ENCODE measurements at places on chromosomes 7 and 10.

DNA sequence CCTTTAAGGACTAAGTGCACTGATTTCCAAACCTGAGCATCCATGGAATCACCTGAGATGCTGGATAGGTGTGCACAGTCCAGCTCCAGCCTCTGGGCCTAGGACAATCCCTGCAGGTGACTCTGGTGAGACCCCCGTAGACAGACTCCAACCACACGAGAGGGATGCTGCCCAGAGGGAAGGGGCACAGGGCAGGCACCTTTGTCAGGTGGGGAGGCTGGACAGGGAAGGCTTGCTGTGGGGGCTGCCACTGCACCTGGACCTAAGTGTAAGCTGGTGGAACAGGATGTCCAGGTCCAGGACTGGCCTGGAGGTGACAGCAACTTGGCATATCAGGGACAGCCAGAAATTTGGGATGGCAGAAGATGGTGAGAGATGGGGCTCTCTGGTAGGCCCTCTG is 45.1 kb upstream of the CTBP2 start:
- H3K27me3 ChIP-seq: peaks cover 21% of the 10 kb centered on the region
- H3K4me3 ChIP-seq: no peak overlapping the region
- DNase-seq: no peak
- H3K4me1 ChIP-seq: no peaks in the 10 kb centered on the region
- H3K27ac ChIP-seq: no peak overlapping the region

GRCh38 chr10:5527332-5528200 is 2.8 kb downstream of the CALML3 start:
- H3K36me3 ChIP-seq: no peaks in the 10 kb centered on the region
- H3K4me3 ChIP-seq: no peak overlapping the region
- no peaks in the 10 kb centered on the region for H3K4me1 ChIP-seq
- DNase-seq: no peak
- no peak overlapping the region for H3K27ac ChIP-seq

DNA sequence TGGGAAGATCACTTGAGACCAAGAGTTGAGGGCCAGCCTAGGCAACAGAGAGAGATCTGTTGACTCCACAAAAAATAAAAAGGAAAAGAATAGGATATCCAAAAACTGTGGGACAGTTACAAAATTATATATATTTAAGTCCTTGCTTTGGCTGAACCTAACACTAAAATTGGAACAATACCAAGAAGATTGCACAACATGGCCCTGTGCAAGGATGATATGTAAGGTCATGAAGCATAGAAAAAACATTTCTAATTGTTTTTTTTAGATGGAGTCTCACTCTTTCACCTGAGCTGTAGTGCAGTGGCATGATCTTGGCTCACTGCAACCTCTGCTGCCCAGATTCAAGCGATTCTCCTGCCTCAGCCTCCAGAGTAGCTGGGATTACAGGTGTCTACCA is 139.0 kb downstream of the TPST1 start:
- no peak for DNase-seq
- no peak overlapping the region for H3K27ac ChIP-seq
- no peaks in the 10 kb centered on the region for H3K4me1 ChIP-seq
- H3K36me3 ChIP-seq: no peaks in the 10 kb centered on the region

DNA sequence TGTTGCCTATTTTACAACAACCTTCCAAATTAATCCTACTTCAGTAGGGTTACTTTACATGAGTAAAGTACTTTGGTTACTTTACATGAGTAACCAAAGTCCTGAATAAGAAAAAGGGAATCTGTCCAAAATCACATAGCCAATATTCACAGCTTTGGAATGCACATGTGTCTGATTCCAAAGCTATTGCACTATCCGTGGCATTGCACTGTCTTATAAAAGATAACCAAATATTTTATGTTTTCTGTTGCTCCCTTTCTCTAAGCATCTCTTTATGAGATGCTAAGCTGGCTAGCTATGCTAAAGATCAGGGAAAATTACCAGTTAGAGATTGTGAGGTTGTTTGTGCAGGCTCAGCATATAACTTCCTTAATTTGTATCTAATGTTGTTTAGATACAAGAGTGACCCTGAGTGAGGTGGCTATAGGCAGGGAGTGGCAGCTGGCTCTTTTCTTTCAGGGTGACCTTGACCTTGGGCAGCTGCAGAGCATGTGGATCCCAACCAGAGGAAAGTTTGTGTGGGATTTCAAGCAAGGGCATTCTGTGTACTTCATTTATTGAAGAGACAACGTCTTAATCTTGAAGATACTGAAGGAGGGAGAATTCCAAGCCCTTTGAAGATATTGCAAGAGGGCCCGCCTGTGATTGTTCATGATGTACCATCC is 366.1 kb upstream of the ANKRD30A start:
- no peaks in the 10 kb centered on the region for H3K36me3 ChIP-seq
- no peak overlapping the region for H3K27ac ChIP-seq
- no peaks in the 10 kb centered on the region for H3K27me3 ChIP-seq
- no peak for DNase-seq

DNA sequence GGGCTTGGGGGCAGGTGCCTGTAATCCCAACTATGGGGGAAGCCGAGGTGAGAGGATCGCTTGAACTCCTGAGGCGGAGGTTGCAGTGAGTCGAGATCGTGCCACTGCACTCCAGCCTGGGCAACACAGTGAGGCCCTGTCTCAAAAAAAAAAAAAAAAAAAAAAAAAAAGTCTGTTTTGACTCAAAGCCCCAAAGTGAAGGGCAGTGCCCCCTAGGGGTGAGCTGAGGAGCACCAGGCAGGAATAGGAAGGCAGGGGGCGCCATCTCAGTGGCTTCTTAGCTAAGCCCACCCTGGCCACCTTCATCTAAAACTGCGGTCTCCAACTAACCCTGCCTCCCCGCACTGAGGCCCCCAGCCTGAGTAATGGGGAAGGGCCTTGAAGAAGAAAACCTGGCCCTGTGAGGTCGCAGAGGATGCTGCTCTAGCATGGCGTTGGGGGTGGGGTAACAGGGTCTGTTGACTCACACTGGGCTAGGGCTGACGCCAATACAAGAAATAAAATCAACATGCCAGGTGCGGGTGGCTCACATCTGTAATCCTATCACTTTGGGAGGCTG is 9.8 kb downstream of the PODXL start:
- no peaks in the 10 kb centered on the region for H3K4me1 ChIP-seq

DNA sequence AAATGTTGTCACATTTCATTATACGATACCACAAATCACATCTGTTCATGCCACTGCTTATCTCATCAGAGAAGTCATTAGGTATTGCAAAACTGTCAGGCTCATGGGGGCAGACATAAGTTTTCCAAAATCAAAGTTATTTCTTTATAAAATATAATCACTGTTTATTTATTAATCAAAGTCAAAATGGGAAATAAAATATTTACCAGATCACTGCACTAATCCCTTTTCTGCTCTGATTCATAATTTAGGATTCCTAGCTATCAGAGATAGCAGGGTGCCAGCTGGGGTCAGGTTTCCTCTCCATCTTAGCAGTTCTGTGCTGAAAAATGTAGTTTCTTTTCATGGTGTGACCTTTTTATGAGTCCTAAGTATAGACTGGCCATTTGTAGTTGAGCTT is 117.7 kb upstream of the LANCL2 start:
- H3K4me3 ChIP-seq: no peak overlapping the region
- no peak for DNase-seq
- no peaks in the 10 kb centered on the region for H3K4me1 ChIP-seq
- H3K27me3 ChIP-seq: peaks cover 3% of the 10 kb centered on the region
- no peak overlapping the region for H3K27ac ChIP-seq

GRCh38 chr7:37344886-37345579 is 103.6 kb downstream of the ELMO1 start:
- DNase-seq: no peak
- H3K27me3 ChIP-seq: no peaks in the 10 kb centered on the region
- H3K27ac ChIP-seq: peak overlapping the region; percentile 52
- H3K4me1 ChIP-seq: peaks cover 31% of the 10 kb centered on the region
- no peak overlapping the region for H3K4me3 ChIP-seq

- DNase-seq: peak; percentile 21
- peaks cover 2% of the 10 kb centered on the region for H3K4me1 ChIP-seq
- H3K4me3 ChIP-seq: no peak overlapping the region
These were observed 24.5 kb upstream of the EEPD1 start for GRCh38 chr7:36128448-36129047.

DNA sequence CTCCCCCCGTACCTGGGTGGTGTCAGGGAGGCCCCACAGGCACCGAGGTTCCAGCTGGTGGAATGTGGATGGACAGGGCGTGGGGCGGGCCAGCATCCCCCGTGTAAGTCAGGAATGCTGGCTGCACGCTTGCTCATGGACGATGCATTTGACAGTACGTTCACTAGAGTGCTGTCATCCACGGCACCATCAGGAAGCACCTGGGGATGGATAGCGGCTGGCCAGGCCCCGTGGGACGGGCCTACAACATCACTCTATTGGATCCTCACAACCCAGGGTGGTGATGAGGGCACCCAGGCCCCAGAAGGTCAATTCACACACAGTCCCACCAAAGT is 63.6 kb downstream of the INSIG1 start:
- H3K27me3 ChIP-seq: peaks cover 62% of the 10 kb centered on the region
- no peaks in the 10 kb centered on the region for H3K36me3 ChIP-seq
- H3K4me3 ChIP-seq: no peak overlapping the region
- no peak overlapping the region for H3K27ac ChIP-seq
- no peak for DNase-seq
- H3K4me1 ChIP-seq: no peaks in the 10 kb centered on the region

GRCh38 chr7:140238778-140239652 is 62.2 kb upstream of the KDM7A start:
- H3K27me3 ChIP-seq: no peaks in the 10 kb centered on the region
- DNase-seq: no peak
- no peak overlapping the region for H3K4me3 ChIP-seq
- peaks cover 8% of the 10 kb centered on the region for H3K4me1 ChIP-seq
- H3K36me3 ChIP-seq: no peaks in the 10 kb centered on the region

DNA sequence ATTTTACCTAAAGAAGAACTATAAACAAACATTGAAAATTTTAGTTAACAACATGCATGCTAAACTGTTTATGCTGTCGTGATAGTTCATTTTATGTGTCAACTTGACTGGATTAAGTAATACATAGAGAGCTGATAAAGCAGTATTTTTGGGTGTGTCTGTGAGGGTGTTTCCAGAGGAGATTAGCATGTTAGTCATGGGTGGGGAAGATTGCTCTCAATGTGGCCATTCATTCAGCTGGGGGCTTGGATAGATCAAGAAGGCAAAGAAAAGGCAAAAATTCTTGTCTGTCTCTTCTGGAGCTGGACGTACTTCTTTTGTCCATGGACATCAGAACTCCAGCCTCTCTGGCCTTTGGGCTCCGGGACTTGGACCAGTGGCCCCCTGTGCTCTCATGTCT is 172.9 kb upstream of the SEMA3E start:
- no peaks in the 10 kb centered on the region for H3K4me1 ChIP-seq
- H3K27ac ChIP-seq: no peak overlapping the region
- H3K4me3 ChIP-seq: no peak overlapping the region

DNA sequence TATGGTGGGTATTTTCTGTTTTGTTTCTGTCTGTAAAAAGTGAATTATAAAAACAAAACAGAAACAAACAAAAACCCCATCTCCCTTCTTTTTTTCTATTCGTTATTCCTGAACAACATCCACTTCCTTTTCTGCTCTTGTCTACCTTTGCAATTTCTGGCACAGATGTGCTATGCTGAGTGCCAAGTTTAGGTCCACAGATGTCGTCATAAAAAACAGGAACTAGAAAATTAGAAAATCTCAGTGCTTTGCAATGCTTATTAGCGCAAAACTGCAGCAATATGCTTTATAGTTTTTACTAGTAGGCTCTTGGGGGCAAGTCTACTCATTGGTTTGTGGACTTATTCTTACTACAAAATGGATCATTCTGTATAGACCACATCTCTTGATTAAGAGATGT is 94.2 kb upstream of the PRKCQ start:
- no peaks in the 10 kb centered on the region for H3K36me3 ChIP-seq
- no peak overlapping the region for H3K4me3 ChIP-seq
- H3K4me1 ChIP-seq: no peaks in the 10 kb centered on the region
- DNase-seq: no peak

DNA sequence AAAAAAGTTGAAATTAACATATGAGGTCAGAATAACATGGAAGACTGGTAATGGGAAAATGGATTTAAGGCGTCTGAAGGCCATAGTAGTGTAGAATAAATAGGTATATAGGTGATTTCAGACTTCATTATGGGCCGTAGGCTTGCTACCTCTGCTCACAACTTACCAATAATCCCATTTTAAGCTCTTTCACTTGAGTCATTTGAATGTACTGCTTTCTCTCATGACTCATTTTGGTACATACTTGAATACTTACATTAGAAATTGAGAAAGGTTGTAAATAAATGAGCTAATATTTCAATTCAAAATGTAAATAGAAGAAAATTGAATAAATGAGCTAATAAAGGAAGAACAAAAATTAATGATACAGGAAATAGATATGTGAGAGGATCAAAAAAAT is 42.2 kb upstream of the NEUROD6 start:
- H3K4me3 ChIP-seq: no peak overlapping the region
- H3K4me1 ChIP-seq: no peaks in the 10 kb centered on the region
- no peaks in the 10 kb centered on the region for H3K27me3 ChIP-seq
- H3K36me3 ChIP-seq: no peaks in the 10 kb centered on the region

DNA sequence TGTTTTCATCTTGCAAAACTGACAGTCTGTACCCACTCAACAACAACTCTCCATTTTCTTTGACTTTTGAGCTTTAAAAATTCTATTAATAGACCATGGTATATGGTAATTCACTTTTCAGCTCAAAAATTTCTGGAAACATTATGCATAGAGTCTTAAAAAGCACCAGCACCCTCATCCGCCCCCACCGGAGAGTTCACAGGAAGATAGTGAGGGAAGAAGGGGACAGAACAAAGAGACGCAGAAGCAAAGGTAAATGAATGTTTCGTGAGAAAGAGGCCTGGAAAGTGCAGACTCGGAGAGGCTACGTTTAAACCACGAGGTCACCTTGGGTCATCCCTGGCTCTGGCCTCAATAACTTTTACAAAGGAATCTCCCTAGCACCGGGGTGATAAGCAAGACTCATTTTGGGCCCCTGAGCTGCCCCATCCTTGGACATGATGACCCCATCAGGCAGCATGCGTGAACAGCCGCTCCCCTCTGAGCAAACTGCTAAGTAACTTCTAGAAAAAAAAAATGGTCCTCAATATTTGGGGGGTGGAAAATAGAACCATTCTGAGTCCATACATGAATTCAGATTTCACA is 96.3 kb downstream of the CPXM2 start:
- no peak overlapping the region for H3K27ac ChIP-seq
- H3K27me3 ChIP-seq: peaks cover 3% of the 10 kb centered on the region
- no peak for DNase-seq
- H3K36me3 ChIP-seq: no peaks in the 10 kb centered on the region

GRCh38 chr10:107275806-107276205 is 111.3 kb upstream of the SORCS1 start:
- H3K4me3 ChIP-seq: no peak overlapping the region
- H3K36me3 ChIP-seq: no peaks in the 10 kb centered on the region
- no peaks in the 10 kb centered on the region for H3K27me3 ChIP-seq
- H3K27ac ChIP-seq: no peak overlapping the region
- DNase-seq: no peak
- no peaks in the 10 kb centered on the region for H3K4me1 ChIP-seq

Measured in T-cell (primary cell).